Activated gamma-delta T cell treated with Interleukin-2 at 50 U/mL for 16 hours (primary cell): ENCODE measurements at places on chromosomes 16 and 17.

GRCh38 chr17:51820252-51820651, 338.3 kb downstream of the CA10 start:
- DNase-seq = no peak

DNA sequence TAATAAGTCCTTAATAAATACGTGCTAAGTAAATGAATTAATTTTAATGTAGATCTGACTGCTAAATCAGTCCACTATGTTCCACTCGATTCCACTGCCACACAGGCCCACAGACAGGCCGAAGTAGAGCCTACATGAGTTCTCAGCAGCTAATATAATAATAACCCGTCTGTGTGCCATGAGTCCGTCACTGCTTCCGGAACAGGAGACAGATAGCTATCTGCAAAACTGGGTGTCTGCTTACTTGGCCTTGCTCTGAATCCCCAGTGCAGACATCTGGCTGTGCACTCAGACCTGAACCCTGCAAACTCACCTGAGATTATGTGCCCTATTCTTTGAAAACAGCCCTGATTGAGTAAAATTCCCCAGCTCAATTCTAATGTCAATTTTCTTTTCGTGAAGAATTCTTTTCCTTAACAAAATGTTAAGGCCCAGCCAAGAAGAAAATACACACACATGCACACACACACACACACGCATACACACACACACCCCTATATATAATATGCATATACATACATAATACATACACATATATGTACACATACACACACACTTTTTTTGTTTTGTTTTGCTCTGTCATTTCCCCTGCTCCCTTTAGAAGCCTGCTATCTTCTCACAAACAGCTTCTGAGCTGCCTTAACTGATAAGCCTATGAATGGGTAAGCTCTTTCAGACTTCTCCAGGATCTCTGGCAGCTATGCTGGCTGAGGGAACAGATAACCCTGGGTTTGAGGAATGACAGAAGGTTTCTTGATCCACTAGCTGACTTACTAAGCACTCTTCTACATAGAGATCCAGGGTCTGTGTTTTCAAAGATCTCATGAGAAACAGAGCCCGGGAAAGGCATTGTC, 39.8 kb upstream of the TOM1L1 start:
- no peak for DNase-seq

DNA sequence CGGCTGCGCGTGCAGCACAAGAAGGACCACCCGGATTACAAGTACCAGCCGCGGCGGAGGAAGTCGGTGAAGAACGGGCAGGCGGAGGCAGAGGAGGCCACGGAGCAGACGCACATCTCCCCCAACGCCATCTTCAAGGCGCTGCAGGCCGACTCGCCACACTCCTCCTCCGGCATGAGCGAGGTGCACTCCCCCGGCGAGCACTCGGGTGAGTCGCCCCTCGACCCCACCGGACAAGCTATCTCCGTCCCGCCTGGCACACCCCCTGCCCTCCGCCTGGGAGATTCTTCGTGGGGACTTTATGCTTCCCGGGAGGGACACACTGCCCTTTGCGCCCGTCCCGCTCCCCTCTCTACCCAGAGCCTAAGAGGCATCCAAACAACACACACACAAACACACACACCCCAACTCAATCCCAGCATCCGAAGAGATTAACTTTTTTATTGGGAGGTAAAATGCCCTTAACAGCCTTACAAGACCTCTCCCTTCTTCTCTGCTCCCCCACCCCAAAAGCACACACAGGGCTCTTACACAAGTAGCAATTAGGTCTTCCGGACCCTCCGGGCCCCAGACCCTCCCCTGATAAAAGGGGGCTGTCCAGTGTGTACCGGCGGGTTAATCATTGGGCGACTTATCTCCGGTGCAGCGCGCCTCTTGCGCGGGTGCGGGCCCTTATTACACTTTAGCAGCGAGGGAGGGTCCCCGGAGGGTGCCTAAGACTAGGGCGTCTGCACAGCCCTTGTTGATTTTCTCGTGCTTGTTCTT, 2.1 kb downstream of the SOX9 start:
- no peak for DNase-seq

- peak; percentile 52 for DNase-seq
These were observed at the start of gene CCDC102A for GRCh38 chr16:57536306-57537193. TSS of gene CCDC102A (minus strand) at chr16:57536571. CDS start at chr16:57529177, 7,394 bp downstream.

- no peak for DNase-seq
These were observed 30.8 kb downstream of the LMF1 start for GRCh38 chr16:939941-940340.

GRCh38 chr16:89155184-89155679, 16.3 kb upstream of the CDH15 start:
- no peak for DNase-seq

- DNase-seq = no peak
These were observed 22.1 kb upstream of the IL21R start for GRCh38 chr16:27379919-27380318.

GRCh38 chr16:26983426-26983825, 83.3 kb upstream of the C16orf82 start:
- no peak for DNase-seq

- DNase-seq = no peak
These were observed 224.7 kb downstream of the SNX29 start for GRCh38 chr16:12201216-12201615.

GRCh38 chr17:36001110-36001771, at the start of gene CCL15:
TSS of gene CCL15 (minus strand) at chr17:36001553. CDS start at chr17:36001492, 61 bp downstream.
- no peak for DNase-seq

- DNase-seq = no peak
These were observed 33.5 kb downstream of the PPM1E start for GRCh38 chr17:58789160-58789559.

DNA sequence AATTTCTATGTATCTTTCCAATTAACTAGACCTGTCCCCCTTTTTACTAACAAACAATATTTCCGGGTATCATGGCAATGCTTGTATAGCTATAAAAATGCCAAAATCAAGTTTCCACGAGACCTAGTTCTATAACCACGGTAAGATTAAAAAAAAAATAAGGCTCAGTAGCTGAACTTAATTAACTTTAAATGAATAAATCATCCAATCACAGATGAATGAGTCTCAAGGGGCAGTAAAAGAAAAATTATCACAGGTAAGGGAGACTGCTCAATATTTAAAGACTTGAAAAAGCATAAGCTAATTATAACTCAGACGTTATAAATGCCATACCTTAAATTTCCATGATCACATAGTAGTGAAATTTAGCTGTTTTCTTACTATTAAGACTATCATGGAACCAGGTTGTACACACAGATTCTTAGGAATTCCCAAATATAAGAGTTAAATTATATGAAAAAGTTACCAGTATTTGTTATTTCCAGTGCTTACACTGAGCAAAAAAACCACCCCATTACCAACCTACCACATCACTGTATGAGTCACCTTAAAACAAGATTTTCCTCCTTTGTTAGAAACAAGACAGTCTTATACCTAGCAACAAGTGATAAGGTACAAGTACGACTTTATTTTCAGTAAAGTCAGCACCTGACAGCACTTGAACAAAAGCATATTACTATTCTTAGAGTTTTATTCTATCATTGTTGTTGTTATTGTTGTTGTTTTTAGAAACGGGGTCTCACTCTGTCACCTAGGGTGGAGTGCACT, 20.6 kb downstream of the SSH2 start:
- no peak for DNase-seq

GRCh38 chr17:62854098-62854680, 46.1 kb upstream of the MARCHF10 start:
- no peak for DNase-seq

DNA sequence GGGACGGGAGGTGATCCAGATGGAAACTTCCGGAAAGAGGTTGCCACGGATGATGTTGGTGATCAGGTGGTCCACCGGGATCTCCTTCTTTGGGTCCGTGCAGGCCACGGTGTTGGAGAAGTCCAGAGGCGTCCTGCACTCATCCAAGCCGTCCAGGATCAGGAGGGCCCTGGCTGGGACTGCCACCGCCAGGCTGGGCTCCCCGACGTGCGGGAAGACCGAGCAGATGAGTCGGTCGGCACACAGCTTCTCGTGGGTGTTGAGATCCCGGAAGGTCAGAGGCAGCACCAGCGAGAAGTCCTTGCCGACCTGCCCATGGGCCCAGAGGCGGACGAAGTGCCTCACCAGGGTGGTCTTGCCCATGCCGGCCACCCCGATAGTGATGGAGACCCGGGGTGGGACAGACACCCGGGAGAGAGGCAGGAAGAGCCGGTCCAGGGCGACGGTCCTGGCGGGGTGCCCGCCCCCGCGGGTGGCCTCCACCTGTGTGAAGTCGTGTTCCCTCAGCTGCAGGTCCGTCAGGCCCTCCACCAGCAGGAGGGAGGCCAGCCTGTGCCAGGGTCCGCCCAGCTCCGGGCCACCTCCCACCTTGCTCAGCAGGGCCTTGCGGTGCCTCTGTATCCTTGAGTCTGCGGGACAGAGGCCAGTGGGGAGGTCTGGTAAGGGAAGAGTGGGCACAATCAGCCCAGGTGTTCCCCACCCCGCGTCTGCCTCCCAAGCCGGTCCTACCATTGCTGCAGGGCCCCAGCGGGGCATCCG, 12.9 kb downstream of the NLRC3 start:
- no peak for DNase-seq

- DNase-seq = no peak
These were observed 190.7 kb downstream of the C16orf95 start for GRCh38 chr16:87126403-87127025.

GRCh38 chr16:27704252-27704651, 154.3 kb downstream of the KATNIP start:
- DNase-seq = no peak

DNA sequence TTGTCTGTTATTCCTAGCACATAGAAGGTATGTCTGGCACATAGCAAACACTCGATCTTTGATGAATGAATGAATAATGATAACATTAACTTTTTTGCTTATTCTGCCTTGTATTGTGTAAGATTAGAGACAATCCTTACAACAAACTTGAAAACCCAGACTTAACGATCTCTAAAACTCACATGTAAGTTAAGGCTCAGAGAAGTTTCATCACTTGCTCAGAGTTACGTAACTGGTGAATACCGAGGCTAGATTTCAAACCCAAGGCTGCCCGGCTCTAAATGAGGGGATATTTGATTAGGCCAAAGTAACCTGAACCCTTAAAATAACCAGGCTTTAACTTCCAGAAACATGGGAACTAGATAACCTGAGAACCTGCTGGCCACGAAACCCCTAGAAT, 22.3 kb downstream of the CAPNS2 start:
- no peak for DNase-seq

- DNase-seq = no peak
These were observed 57.9 kb upstream of the CES5A start for GRCh38 chr16:55933038-55933437.

- DNase-seq = peak; percentile 15
These were observed 4.0 kb upstream of the WNT3 start for GRCh38 chr17:46822388-46822921.

- DNase-seq = no peak
These were observed 1.2 kb downstream of the IRF8 start for GRCh38 chr16:85900027-85900792.

GRCh38 chr17:12463102-12463501, 202.6 kb upstream of the MYOCD start:
- no peak for DNase-seq

- no peak for DNase-seq
These were observed 266.7 kb upstream of the FOXF1 start for GRCh38 chr16:86243571-86244154.

GRCh38 chr17:50685691-50686493, 21.8 kb downstream of the ANKRD40 start:
- no peak for DNase-seq

DNA sequence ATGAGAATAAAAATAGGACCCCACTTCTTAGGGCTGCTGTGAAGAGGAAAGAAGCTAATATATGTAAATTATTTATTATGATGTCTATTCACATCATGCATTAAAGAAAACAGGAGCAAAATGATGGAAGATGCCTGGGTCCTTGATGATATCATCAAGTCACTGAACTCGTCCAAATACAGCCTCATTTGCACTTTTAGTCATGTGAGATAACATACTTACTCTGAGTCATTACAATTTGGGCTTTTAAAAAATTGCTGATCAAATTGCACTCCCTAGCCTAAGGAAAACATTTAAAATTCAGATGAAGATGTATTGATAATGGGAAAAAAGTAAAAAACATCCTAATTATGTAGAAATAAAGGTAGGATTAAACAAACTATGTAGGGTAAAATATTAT, 302.7 kb upstream of the CCL2 start:
- no peak for DNase-seq

GRCh38 chr16:49369651-49370611, 3.7 kb upstream of the C16orf78 start:
- no peak for DNase-seq

DNA sequence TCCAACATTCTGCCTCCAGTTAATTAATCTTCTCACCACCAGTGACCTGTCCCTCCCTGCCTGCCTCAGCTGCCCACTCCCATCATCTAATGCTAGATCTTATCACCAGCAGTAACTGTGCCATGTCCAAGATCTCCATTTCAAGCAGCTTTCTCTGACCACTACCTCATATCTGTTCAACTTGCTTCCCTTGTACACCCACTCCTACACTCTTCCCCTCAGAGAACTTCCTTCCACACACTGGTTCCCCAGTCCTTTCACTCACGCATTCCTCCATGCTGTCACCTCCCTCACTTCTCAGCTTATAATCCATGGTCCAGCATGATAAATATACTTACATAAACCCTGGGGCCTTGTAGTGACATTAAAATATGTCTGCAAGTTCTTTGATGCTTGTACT, 31.8 kb upstream of the DYNLL2 start:
- no peak for DNase-seq

DNA sequence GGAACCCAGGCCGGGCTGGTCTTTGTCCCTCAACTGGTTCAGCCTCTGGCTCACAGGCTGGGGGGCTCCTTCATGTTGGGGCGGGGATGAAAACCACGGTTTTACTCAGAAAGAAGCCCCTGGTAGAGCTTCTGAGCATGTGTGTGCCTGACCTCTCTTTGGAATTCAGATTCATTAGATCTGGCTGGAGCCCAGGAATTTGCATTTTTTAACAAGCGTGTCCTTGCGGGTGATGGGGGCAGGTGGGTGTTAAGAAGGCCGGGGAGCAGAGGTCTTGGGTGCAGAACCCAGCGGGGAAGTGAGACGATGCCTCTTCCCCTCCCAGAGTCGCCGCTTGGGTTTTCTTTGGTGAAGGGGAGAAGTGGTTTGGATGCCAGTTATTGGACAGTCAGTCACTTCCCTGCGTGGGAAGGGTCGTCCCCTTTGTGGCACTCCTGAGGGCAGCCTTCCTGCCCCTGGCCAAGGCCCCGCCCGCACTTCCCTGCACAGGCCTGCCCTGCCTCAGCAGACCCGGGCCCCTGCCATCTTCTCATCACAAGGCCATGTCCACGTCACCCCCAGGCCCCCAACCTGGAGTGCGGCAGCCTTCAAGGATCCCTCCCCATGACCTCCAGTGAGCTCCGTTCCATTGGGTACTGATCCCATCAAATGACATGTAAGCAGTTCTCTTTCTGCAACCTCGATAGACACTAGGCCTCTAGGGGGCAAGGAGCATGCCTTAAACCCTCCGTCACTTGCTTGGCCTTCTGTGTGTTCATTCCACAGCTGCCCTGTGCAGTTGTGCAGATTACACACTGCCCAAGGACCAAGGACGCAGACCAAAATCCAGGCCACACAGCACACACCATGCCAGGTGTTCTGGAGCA, 177.7 kb upstream of the CIBAR2 start:
- no peak for DNase-seq

- DNase-seq = no peak
These were observed 101.6 kb downstream of the RAB11FIP4 start for GRCh38 chr17:31492880-31493655.

GRCh38 chr17:57614742-57615141, 130.4 kb downstream of the CCDC182 start:
- no peak for DNase-seq

- no peak for DNase-seq
These were observed 100.7 kb downstream of the ABCA8 start for GRCh38 chr17:68854452-68854851.

GRCh38 chr17:51992864-51993416, 165.6 kb downstream of the CA10 start:
- no peak for DNase-seq
